ENCODE measurements at places on chromosomes 3 and 15.

GRCh38 chr3:56125358-56126005 lies 342.8 kb downstream of the ERC2 start:
- DNase-seq: no peak

- DNase-seq: no peak
Measured at GRCh38 chr3:72617424-72618024, 230.7 kb downstream of the SHQ1 start.

GRCh38 chr15:30038667-30039523 lies 43.9 kb upstream of the GOLGA8J start:
- DNase-seq: no peak

- DNase-seq: no peak
Measured at GRCh38 chr3:161915418-161915750, 418.8 kb downstream of the OTOL1 start.

DNA sequence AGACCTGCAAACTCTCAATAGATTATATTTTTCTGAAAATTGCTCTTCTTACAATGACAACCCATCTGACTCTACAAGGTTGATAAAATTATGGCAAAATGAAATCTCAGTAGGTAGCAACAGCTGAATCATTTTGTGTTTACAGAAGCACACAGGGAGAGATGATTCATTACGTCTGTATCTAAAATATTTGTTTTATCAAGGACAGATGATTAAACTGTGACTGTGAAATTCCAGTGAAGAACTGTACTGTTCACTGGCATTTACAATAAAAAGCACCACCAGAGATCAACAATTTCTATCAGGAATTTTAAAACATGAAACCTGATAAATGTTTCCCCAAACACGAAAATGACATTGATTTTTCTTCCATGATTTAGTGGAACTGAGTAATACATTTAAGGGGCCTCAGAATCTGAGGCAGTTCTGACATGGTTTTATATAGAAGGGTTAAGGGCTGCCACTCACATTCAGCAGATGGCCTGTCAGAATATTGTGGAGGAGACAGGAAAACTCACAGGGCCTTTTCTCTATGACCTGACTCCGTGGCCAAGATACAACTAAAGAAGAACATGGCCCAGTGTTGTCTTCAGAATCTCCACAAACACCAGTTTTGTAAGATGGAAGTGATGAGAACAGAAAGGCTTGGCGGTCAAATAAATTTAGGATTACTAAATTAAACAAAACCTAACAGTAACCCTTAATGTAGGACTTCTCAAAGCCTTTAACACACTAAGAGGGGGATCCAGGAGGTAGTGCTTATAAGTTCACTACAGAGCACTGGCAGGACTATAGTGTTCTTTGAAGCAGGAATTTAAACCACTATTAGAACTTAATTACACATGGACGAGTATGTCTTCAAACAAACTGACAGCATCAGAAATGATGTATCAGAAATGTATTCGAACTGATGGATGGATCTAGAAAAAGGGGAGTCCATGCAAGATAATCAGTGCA lies 25.9 kb downstream of the RAD18 start:
- DNase-seq: no peak

- DNase-seq: no peak
Measured at GRCh38 chr3:148889828-148890227, 24.7 kb downstream of the CPA3 start.

DNA sequence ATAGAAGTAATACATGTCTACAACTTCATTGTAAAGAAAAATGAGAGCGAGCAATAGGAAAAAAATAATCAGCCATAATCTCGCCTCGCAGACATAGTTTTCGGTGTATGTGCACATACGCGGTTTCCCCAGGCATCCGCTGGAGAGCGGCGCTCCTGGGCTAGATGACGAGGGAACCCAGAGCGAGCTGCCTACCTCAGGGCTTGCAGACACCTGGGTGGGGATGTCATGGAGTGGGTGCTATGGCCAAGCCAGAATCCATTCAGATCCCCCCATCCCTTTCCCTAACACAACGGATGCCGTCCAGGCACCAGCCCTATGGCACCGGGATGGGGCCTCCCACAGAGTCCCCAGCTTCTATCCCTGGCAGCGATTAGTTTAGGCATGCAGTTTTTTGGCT lies 4.5 kb upstream of the CFAP100 start:
- no peak for DNase-seq

DNA sequence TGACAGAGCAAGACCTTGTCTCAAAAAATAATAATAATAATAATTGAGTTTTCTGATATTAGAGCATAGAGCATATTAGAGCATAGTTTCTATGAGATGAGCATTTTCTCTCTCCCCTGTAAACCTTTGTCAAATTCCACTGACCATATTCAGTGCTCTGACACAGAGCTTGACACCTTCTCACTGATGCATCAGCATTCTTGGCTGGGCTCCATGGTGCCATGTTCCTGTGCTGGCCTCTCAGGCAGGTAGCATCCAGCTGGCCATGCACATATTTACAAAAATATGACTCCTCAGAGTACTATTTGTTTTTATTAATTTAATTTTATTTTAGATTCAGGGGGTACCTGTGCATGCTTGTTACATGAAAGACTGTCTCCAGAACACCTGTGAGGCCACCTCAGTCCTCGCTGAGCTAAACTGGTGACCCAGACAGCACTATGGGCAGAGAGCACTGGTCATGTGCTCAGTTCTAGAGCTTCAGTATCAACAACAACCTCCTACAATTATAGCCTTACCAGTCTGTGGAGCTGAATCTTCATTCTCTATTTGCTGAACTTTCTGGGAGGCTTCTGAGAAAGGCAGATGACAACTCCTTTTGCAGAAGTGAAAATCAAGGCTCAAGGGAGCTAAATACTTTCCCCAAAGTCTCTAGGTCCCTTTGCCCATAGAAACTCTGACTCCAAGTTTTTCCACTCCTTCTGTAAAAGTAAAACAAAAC lies 21.6 kb upstream of the SLC28A2 start:
- no peak for DNase-seq

DNA sequence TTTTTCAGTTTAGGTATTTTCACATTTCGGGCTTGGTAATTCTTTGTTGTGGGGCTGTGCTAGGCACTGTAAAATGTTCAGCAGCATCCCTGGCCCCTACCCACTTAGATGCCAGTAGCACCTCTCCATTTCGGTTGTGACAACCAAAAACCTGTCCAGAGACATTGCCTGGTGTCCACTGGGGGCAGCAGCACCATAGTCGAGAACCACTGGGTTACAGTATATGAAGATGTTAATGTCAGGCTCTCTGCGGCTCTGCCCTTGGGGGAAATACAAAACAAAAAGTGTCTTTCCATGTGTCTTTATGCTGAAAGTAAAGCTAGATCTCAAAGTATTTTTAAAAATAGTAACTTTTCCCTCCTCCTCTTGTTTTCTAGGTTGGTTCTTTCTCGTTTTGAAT lies 177.2 kb downstream of the ITPR1 start:
- no peak for DNase-seq

- DNase-seq: no peak
Measured at GRCh38 chr15:85646538-85647091, 148.1 kb downstream of the KLHL25 start.

GRCh38 chr15:100959066-100960050 lies 40.2 kb downstream of the LRRK1 start:
- DNase-seq: no peak

DNA sequence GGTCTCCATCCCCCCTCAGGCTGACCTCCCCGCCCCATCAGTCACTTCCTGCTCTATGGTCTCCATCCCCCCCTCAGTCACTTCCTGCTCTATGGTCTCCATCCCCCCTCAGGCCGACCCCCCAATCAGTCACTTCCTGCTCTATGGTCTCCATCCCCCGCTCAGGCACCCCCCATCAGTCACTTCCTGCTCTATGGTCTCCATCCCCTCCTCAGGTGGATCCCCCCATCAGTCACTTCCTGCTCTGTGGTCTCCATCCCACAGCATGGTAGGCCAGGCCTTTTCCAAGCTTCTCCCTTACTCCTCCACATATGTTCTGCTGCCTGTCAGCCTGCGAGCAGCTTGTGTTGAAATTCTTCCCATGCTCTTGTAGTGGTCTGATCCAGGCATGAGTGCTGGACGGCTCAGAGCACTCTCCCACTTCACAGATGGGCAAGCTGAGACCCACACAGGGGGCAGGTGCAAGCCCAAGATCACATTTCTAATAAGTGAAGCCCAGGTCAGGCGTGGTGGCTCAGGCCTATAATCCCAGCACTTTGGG lies 36.8 kb downstream of the BDH1 start:
- DNase-seq: no peak

DNA sequence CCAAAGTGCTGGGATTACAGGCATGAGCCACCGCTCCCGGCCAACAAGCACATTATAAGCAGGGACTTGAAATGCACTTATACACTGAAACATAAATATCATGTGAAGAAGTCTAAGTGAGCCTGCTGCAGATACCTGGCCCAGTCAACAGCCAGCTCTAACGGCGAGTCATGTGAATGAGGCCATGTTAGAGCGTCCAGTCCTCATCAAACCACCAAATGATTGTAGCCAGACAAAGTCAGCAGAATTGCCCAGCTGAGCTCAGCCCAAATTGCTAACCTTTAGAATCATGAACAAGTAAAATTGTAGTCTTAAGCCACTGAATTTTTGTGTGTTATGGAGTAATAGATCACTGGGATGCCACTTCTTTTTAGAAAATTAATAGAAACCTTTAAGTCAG lies 37.8 kb upstream of the UACA start:
- no peak for DNase-seq

GRCh38 chr3:150238995-150239619 lies 169.0 kb upstream of the TSC22D2 start:
- DNase-seq: peak; percentile 86

DNA sequence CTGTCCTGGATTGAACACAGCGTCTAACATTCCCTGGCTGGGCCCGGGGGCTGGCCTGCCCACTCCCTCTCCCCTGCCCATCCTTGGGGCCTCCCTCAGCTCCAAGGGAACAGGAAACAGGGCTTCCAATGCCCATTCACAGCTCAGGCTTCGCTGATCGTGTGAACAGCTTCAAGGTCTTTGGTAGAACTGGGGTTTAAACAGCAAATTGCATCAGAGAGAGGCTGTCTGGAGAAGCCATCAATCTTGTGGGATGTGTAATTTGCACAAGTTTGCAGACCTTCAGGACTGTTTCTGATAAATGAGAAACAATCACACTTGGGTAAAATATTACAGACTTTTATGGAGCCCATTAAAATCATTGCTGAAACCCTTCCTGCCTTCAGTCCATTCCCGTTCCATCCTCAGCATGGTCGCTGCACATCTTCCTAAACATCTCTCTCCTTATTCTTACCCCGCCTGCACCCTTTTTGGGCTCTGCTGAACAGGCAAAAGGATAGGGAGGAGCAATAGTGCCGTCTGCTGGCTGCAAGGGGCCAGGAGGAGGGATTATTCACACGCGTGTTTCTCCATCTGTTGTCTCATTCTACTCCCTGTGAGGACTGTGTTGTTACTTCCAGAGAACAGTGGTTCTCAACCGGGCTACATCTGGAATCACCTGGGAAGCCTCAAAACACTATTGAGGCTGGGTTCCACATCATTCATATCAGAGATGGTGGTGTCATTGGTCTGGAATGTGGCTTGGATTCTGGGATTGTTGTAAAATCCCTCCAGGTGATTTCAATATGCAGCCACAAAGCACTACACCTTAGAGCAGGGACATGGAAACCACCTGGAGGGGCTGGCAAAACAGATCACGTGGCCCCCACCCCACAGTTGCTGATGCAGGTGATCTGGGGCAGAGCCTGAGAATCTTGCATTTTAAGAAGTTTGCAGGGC lies 116.3 kb downstream of the CLSTN2 start:
- DNase-seq: peak; percentile 35

- DNase-seq: no peak
Measured at GRCh38 chr3:183954875-183955274, 62.8 kb downstream of the ABCC5 start.

DNA sequence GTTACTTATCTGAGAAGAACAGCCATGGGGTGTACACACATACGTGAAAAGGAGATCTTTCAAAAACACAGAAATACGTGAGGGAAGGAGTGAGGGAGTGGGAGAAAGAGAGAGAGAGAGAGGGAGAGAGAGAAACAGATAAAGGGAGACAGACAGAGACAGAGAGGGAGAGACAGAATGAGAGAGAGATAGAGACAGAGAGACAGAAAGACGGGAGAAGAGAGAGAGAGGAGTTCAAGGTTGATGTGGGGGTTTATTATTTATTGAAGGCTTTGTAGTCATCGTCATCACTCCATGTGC lies 64.0 kb downstream of the CHST2 start:
- DNase-seq: no peak

DNA sequence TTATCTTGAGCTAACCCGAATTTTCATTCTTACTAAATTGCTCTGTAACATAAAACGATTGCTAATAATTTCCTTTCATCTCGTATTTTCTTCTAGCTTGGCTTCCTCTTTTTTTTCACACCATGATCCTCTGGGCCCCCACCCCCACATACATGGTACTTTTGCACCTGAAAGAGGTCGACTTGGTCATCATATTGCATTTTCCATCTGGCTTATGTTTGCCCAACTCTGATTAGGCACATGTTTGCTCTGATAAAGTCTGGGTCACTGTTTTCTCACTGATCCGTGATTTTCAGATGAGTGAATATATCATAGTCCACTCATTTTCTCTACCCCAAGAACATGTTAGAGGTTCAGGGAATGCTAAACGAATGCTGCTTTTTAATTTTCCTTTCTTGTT lies 49.5 kb downstream of the ARRDC4 start:
- DNase-seq: no peak

GRCh38 chr3:117887901-117888300 lies 1146.7 kb downstream of the IGSF11 start:
- no peak for DNase-seq

Data from NCI-H526 treated with DMSO at 0.1 percent for 48 hours (cell line).